ENCODE measurements at places on chromosomes 4 and X.
A peak's percentile ranks its signal among the peaks of the same experiment; 100 is the strongest.

- no peak for DNase-seq
Measured at GRCh38 chr4:96120206-96120605, 280.3 kb downstream of the PDHA2 start.

- DNase-seq: no peak
Measured at GRCh38 chr4:153497988-153498967, 32.1 kb downstream of the TMEM131L start.

DNA sequence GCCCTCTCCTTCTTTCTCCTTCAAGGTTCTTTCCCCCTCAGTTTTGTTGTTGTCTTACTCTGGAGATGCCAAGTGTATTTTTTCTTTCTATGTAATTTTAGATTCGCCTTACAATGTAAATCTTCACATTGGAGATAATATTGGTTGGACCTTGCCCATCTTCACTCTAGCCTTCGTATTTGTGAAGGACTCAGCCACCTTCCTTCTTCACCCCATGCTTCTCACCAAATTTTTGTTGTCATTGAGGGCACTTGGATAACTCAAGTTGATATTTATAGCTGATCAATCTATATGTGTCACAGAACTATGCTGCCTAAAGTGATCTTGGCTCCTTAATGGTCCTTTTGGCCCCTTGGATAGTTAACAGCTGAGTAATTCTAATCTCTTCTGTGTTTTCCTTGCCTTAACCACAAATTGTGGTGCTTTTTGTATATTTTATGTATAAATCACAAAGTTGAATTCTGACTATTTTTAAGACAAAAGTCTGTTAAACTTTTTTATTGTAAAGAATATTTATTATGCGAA lies 6.5 kb downstream of the SPRY1 start:
- no peak for DNase-seq

GRCh38 chr4:28014469-28014868 lies 1153.8 kb downstream of the STIM2 start:
- DNase-seq: no peak

DNA sequence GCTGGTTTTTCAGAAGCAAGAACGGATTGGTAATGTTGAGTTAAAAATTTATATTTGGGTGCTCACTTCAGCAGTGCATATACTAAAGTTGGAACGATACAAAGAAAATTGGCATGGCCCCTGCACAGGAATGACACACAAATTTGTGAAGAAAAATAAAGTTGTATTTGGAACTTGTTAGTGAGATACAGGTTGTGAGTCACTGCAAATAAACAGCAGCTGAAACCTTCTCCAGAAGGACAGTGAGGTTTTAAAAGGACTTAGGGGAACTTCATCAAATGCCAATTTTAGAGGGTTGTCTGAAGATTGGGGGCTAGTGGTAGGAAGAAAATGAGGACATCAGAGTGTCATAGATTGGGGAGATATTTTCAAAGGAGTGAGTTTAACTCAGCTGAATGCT lies 79.7 kb upstream of the ELOVL6 start:
- no peak for DNase-seq

GRCh38 chr4:4327652-4328121 lies 37.6 kb downstream of the ZBTB49 start:
- DNase-seq: peak; percentile 42

GRCh38 chr4:74097116-74097515 lies 1.9 kb downstream of the CXCL2 start:
- DNase-seq: no peak

GRCh38 chrX:135463937-135464336 lies 42.2 kb downstream of the SMIM10L2A start:
- DNase-seq: no peak

- DNase-seq: no peak
Measured at GRCh38 chrX:73266766-73267165, 52.1 kb upstream of the NAP1L2 start.

DNA sequence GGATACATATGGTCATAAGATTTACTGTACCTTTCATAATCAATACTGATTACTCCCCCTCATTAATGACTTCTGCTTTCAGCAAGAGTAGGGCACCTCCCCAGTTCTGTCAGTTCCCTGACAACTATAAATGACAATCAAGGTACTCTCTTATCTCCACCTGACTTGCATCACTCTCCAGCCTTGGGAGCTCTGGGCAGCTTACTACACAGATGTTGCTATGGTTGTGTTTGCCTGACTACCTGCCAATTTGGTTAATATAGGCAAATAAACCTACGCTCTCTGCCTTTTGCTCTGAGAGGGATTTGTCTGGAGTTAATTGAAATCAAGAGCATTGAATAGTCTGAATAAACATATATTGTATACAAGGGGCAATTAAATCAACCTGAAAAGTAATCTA lies 22.8 kb upstream of the MAP7D3 start:
- DNase-seq: no peak

GRCh38 chr4:87133183-87133582 lies 87.2 kb downstream of the KLHL8 start:
- DNase-seq: no peak

- DNase-seq: peak; percentile 19
Measured at GRCh38 chr4:89248879-89249281, 58.7 kb downstream of the GPRIN3 start.

GRCh38 chrX:39613482-39613995 lies 484.2 kb downstream of the BCOR start:
- DNase-seq: peak; percentile 60

DNA sequence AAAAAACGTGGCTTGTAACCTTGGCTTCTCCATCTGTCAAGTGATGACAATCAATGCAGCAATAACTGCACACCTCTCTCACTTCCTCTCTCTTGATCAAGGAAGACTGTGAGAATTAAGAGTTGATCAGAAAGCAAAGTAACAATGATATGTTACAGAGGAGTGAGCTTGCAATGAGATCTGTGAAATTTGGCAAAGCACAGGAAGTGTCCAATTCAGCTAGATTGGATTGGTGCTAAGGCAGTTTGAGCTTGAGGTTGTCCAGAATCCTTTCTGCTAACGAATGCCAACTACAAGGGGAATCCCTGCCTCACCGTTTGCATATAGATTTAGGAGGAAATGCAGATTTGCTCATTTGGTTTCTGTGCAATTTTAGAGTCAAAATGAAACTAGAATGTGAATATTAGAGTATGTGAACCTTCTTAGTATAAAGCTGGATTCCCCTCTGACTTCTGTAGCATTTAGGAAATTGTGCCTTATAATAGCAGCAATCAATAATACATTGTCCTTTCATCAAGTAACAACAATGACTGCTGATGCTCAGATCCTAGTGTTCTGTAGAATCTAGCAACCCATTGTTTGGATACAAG lies 346.4 kb downstream of the PTTG2 start:
- DNase-seq: no peak

GRCh38 chrX:131316260-131316659 lies 27.2 kb upstream of the IGSF1 start:
- DNase-seq: no peak

DNA sequence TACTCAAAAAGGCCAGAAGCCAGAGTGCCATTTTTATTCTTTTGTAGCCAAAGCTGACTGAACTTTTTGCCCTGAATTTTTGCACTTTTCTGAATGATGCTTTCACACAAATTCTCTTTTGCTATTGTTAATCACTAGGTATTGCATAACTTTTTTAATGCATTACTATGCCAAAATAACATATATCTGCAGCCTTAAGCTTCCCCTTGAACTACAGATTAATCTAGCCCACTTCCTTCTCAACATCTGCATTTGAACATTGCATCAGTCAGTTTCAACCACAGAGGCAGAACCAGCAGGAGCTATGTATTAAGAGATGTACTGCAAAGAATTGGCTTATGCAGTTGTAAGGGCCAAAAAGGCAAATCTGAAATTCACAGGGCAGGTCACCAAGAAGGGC lies 197.6 kb upstream of the GYPA start:
- DNase-seq: no peak

DNA sequence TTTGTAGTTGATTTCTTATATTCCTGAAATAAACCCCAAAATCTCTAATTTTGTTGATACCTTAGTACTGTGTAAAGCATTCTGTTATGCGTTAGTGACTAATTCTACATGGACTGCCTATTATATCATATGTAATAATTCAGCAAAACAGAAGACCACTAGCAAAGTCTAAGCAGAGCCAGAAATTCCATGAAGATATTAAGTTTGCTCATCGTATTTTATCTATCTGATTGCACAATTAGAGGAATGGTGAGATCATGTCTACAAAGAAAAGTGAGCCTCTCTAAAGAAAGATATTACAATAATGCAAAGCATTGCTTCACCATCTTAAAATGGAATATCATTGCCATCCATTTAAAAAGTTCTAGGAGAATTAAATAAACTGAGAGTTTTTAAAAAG lies 374.6 kb upstream of the SLC7A11 start:
- DNase-seq: no peak

- no peak for DNase-seq
Measured at GRCh38 chr4:110669663-110670062, 46.8 kb upstream of the PITX2 start.

GRCh38 chrX:110684653-110685052 lies 111.0 kb downstream of the CHRDL1 start:
- no peak for DNase-seq

DNA sequence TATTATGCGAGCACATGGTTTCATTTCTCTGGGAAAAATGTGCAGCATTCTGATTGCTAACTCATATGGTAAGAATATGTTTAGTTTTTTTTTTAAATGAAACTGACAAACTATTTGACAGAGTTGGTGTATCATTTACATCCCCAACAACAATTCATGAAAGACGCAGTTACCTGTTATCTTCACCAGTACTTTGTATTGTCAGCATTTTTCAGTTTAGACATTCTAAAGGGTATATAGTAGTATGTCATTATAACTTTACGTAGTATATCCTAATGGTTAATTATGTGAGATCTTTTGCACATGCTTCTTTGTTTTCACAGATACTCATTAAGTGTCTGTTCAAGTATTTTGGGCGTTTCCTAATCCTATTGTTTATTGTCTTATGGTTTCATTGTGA lies 891.1 kb upstream of the AGA start:
- DNase-seq: no peak

DNA sequence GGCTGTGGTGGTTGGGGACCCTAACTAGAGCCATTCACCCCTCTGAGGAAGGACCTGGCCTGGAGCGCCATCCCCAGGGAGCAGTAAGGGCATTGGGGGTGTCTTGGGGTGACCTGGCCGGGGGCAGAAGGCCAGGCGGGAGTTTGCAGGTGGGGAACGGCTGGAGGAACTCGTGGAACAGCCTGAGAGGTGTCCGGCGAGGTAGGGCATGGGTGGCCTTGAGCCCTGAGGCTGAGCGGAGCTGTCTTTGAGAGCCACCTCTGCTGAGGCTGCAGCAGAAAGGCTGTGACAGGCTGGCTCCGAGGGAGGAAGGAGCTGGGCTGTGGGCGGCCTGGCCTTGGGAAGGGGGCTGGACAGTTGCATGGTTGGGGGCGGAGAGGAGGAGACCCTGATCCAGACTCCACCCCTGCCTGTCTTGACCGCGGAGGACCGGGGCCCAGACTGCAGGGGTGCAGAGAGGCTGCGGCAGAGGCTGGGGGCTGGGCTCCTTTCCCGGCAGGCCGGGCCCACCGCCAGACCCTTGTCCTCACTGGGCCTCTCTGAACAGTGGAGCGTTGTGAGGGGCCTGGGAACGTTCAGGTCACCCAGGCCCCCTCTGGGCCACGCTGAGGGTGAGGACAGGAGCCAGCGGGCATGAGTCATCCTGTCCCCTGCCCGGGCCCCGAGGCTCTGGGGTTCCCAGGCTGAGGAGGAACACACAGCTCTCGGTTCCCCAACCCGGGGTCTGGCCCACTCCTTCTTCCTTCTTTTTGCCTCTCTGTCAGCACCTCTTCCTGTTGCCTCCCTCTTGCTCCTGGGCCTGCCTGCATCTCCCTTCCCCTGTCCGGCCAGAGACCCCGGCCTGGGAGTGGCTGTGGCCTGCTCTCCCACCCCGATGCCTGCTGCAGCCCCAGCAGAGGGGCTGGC lies 8.1 kb downstream of the SH3BP2 start:
- DNase-seq: peak; percentile 70

GRCh38 chr4:1998296-1998695 lies 10.5 kb downstream of the NELFA start:
- DNase-seq: no peak

DNA sequence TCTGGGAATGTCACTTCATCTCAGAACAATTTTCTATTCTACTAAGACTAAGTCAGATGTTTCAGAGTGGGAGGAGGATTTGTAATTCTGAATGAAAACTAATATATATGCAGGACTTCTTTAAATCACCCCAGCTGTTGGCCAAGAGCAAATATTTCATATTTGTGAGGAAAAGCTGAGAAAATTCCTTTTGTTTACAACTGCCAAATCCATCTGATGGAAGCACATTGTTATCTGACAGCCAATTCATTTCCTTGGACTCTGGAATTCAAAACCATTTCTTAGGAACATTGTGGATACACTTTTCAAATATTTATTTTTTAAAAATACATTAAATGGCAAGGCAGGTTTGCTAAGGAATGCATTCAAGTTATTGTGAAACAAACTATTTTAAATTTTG lies 8.0 kb downstream of the SLIT2 start:
- no peak for DNase-seq

DNA sequence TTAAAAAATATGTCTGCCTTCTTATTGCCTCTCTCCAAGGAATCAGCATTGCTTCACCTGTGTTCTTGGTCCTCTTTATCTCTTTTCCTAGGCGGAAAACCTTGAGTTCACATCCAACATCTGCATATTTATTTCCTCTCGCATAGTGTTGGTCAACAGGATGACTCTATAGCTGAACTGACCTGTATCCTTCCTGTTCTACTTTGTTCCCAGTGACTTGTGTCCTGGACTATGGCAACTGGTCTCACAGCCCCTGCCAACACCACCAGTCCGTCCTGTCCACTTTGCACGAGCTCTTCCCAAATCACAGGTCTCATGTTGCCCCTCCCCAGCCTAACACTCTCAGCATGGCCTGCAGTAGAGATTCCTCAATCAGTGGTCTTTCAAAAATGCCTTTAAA lies 2.0 kb downstream of the DIPK2B start:
- DNase-seq: no peak

DNA sequence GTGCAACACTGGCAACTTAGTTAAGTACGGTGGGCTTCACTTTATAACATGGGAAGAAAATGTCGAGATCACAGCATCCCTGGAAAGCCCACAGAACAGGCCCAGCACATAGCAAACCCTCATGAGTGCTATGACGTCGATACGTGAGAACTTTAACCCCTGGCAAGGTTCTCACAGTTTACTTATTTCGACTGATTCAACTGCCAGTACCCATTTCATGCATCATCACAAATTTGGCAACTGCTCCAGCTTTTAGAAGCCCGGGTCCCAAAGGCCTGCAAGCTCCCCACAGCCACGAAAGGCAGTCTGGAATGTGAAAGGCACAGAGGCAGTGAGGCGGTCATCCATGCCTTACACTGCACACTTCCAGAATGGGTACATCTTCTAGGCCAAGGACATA lies 41.2 kb downstream of the RELL1 start:
- DNase-seq: no peak

GRCh38 chr4:124711471-124712371 lies 811 bp downstream of the ANKRD50 start:
- DNase-seq: peak; percentile 71

- no peak for DNase-seq
Measured at GRCh38 chr4:85829276-85830051, 354.5 kb downstream of the ARHGAP24 start.

DNA sequence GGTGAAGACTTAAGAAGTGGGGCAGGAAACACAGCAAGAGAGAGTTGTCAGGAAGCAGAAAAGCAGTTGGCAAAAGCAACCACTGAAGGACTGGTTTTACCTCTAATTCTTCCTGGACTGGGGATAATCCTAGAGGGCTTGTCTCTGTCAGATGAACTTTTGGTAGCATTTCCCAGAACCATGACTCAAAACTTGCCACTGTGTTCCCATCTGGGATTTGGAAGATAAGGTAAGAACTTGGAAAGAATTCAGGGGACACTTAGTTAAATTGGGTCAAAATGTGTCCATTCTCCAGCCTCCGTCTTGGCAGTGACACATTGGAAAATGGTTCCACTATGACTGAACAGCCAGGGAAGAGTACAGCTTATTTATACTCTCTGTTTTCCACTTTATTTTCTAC lies 55.7 kb downstream of the CD38 start:
- no peak for DNase-seq
